Cortex of kidney (tissue), 1 donor: ENCODE measurements at places on chromosomes 13 and 19.

- DNase-seq = no peak
Observed at GRCh38 chr19:35945121-35945790, 9.1 kb downstream of the LRFN3 start.

DNA sequence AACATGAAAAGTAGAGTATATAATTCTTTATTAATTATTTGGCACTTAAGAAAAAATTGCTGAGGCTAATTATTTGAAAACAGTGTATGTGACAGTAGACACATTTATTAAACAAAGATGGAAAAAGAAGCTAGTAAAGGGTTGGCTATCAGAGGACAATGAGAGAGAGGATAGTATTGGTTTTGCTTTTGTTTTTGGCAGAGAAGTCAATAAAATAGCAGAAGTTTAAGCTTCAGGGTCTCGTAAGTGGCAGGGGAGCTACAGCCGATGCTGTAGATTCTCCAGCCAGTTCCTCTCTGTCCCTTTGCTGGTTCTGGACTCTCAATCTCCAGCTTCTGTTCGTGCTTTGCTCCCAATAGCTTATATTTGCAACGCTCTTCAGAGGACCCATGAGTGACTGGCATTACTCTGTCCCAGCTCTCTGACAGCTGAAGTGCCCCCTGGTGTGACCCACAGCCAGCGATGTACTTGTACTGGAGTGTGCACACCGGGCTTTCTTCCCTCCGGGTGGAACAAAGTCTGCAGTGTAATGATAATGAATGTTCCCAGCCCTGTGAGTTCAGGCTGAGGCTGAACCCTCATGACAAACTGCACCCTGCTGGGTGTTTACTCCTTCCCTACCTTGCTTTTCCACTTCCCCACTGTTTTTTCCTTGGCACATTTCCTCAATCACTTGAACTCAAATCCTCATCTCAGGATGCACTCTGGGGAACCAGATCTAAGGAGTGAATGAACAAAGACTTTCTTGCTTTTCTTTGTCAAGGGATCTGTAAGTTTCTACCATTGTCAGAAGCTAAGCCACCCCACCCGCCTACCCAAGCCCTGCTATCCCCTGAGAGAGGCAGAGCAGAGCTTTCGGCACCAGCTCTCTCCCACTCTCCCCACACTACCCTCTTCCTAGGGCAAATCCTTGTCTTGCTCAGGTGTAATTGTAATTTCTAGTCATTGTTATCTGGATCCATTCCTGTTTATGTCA is 254.8 kb downstream of the LHFPL6 start:
- DNase-seq = no peak

DNA sequence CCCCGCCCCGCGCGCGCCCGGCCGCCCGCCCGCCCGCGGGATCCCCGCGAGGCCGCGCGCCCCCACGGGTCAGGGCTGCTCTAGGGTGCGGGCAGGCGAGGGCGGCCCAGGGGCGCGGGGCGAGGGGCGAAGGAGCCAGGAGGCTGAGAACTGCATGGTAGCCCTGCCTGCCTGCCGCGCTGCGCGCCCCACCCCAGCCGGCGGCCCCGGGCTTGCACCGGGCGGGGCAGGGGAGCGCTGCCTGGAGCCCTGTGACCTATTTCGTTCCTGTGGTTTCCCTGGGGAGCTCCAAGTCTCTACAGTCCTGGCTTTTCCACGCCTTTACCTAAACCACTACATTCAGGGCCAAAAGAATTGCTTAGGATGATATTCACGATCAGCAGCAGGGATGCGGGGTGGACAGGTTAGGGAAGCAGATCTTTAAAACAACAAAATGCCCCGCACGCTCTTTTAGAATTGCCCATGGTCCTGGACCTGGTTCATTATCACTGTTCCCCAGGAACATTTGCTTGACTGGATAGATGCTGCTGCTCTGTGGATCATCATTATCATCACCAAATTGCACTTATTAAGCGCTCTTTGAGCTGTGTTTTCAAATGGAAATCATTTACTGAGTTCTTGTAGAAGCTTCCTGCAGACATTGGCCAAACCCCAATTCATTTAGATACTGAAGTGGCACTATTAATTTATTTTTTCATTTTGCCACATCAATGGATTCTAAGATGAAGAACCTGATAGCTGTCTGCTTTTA is 421 bp upstream of the GPR12 start:
- DNase-seq = no peak

DNA sequence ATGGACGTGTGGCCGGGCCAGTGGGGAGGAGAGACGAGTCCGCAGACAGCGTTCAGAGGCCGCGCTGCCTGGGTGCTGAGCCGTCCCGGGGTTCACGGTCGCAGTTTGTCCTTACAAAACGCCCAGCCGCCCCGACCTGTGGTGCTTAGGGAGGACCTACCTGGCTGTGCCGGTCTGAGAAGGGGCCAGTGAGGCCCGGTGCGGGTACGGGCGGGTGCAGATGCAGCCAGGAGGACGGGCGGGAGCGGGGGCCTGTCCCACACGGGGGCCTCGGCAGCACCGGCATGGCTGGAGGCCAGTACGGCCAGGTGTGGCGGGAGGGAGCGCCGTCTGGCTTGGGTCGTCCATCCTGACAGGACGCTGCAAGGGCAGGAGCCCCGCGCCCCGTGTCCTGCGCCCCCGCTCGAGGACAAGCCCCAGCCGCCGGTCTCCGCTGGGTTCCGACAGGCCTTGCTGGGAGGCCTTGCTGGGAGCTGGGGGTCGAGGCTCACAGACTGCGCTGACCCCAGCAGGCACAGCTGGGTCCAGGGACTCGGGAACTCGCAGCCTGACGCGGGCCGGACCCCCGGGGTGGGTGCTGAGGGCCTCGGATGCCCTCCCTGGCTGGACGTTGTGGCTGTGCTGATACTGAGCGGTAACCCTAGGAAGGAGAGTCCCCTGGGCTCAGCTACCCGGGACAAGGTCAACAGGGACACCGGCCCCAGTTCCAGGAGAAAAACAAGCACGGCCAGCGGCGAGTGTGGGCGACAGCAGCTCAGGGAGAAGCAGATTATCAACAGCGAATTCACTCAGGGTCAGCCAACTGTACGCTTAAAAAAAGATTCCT is 5.3 kb upstream of the PROZ start:
- DNase-seq = no peak

- no peak for DNase-seq
Observed at GRCh38 chr13:65217471-65217995, 2012.6 kb downstream of the PCDH9 start.

DNA sequence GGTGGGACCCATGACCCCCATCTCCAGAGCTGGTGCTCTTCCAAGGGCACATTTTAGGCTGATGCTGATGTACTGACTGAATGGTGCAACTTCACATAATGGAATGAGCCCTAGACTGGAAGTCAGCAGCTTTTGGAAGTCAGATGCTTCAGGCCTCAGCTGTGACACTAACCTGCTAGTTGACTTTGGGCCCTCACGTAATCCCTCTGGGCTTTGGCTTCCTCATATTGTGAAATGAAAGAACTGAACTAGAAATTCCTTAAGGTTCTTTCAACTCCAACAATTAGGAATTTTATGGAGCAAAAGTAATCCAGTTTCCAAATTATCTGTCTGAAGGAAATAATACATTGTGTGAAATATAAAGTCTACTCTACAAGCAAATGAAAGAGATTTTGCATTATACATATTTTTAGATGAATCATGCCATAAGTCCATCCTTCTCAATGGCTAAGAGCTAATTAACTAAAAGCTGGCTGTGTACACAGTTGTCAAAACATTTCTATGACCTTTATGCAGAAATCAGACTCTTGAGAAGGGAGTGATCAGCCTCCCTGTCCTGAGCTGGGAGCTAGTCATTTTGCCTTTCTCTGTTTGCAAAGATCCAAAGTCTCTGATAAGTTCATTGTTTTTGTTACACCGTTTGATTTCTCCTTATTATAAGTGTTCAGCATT is 204.2 kb downstream of the DCLK1 start:
- DNase-seq = no peak

- no peak for DNase-seq
Observed at GRCh38 chr13:29562786-29563438, 32.6 kb downstream of the SLC7A1 start.

DNA sequence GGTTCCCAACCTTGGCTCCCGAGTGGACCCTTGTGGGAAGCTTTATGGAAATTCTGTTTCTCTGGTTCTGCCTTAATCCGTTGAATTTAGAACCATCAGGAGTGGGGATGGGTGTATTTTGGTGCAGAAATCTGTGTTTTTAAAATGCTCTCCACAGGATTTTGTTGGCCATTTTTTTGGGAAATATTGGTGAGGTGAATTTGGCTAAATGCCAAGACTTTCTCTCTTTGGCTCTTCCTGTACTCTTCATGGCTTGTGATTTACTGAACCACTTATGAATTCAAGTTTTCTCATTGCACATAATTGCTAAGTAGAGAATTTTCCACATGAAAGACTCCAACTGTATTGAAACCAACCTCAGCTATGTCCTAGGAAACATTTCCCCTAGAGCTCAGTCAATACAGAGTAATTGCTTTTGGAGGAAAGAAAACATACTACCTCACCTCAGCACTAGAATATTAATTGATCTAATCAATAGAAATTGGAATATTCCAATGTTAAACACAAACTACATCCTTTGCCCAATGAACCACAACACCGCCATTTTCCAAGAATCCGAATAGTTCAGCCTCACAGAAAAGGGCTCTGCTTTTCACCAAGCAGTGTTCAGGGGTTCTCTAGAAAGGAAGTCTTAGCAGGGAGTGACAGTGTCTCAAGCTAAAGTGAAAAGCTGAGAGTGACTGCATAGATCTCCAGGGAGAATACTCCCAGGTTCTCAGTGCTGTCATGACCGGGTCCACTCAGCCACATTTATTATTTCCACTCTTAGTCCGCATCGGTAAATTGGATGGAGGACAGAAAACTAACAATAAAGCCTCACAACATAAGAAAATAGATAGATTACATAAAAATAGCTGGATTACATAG is 60.3 kb downstream of the ERCC5 start:
- no peak for DNase-seq

- DNase-seq = no peak
Observed at GRCh38 chr13:39656325-39656677, 839 bp downstream of the COG6 start.

DNA sequence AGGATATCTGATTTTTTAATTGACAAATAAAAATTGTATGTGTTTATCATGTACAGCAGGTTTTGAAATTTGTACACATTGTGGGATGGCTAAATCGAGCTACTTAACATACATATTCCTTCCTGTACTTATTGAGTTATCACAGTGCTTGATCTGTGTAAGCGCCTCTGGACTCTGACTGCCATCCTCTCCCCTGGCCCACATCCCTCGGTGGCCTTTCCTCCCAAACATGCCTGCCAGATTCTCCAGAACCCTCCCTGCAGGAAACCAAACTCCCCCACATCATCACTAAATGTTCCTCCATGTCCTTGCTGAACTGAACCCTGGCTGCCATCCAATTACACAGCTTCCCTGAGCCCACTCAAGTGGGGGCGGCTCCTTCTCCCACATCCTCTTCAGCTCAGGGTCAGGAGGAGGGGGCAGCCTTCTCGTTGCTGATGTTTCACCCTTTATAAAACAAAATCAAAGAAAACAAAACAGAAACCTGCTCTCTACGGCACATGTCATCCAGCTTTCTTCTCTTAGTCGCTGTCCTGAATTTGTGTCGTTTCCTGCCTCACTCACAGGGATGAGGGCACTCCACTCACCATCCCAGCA is 97.1 kb upstream of the SPATA13 start:
- no peak for DNase-seq

DNA sequence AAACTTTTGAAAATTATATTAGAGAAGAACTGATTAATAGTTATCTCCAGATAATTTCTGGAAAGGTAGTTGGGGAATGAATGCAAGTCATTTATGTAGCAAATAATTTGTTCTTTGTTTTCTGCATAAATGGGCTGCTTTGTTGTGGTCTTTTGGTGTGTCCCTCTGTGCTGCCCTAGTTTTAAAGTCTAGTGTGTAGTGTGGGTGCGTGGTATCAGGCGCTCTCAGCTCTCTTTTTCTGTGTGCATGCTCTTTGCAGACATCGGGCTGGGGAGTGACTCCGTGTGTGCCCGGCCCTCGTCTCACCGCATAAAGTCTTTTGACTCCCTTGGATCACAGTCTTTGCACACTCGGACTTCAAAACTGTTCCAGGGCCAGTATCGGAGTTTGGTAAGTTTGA is 94.5 kb downstream of the ARHGEF7 start:
- no peak for DNase-seq

- DNase-seq = no peak
Observed at GRCh38 chr13:71879129-71879535, 12.1 kb upstream of the DACH1 start.

DNA sequence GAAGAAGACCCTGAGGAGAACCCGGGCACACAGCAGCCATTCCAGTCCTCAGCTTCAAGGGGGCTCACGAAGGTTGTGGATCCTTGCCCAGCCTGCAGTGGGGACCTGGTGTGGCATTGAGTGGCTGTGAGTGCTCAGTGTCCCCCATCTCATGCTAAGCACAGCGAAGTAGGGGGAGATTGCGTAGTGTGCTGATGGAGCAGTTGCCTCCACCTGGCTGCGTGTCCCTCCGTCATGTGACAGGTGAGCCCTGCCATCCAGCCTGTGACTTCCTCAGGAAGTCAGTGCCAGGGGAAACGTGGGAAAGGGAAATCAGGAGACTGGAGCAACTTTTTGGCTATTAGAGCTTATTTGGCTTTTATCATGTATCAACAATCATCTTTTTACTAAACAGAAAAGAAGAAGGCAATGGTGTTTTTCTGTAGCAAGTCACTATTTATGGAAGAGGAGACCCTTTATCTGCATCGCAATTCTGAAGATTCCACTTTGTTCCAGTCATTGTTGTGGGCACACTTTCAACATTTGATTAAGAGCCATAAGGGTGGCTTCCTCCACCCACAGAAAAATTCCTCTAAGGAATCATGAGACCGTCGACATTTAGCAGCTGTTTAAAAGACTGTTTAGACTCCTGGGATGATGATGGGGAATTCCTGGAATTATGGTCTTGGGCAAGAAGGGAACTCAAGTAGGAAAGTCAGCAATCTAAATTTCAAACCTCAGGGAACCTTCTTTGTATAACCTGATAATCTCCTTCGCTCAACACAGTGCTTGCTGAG is 126.8 kb upstream of the SPATA13 start:
- DNase-seq = no peak
